Activated CD4-positive, alpha-beta T cell treated with anti-CD3 and anti-CD28 coated beads for 48 hours (primary cell): ENCODE measurements at places on chromosomes 3 and 15.
A peak's percentile ranks its signal among the peaks of the same experiment; 100 is the strongest.

DNA sequence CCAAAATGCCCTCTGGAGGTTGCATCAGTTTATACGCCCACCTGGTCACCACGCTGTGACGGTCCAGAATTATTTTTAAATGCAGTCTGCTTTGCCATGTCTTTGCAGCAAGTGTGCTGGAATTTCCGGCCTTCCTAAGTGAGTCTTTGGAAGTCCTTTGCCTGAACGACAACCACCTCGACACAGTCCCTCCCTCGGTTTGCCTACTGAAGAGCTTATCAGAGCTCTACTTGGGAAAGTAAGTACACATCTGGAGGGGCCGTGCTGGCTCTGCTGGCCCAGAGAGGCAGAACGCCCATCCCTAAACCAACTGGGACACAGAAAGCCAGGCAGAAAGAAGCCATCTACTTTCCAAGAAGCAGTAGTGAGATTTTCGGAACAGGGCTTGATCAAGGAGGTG, 101.8 kb downstream of the LRRK1 start:
- no peak for DNase-seq

- DNase-seq: peak; percentile 67
Observed at GRCh38 chr15:88636050-88636449, 2.8 kb upstream of the ISG20 start.

DNA sequence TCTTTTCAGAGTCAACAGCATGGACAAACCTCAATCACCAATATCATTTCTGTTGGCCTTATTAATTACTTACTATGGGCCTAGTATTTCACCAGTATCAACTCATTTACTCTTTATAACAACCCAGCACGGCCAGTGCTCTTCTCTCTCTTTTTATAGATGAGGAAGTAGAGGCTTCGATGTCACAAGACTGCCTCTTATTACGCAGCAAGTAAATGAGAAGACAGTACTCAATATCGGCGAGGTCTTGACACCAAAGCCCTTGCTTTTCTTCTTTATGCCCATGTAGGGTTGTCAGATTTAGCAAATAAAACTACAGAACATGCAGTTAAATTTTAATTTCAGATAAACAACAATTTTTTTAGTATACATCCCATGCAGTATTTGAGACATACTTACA, 99.0 kb upstream of the KCNMB2 start:
- DNase-seq: no peak

GRCh38 chr3:109210501-109210900, 74.0 kb downstream of the C3orf85 start:
- no peak for DNase-seq

DNA sequence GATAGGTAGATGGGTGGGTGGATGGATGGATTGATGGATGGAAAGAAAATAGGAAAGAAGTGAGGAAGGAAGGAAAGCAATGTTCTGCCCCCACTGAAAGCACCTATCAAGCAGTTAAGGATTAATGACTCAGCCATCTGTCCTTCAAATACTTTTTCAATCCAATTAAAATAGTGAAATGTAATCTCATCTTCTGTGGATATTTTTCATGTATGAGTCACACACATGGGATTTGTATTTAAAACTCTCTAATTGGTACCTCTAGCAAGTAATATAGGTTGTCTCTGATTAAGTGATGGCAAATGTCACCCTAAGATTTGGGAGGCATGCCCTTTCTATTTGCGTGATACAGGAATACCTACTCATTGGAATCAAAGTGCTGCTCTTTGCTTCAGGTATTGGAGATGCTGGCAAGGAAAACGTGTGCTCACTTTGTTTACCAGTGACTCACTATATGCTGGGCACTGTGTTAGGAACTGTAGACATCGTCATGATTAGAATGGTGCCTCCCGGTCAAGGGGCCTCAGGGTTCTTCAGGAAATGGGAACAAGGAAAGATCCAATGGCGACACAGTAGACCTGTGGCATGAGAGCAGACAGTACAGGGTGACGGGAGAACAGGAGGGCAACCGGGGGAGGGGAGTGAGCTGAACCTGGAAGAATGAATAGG, 230.1 kb downstream of the CLSTN2 start:
- DNase-seq: no peak

DNA sequence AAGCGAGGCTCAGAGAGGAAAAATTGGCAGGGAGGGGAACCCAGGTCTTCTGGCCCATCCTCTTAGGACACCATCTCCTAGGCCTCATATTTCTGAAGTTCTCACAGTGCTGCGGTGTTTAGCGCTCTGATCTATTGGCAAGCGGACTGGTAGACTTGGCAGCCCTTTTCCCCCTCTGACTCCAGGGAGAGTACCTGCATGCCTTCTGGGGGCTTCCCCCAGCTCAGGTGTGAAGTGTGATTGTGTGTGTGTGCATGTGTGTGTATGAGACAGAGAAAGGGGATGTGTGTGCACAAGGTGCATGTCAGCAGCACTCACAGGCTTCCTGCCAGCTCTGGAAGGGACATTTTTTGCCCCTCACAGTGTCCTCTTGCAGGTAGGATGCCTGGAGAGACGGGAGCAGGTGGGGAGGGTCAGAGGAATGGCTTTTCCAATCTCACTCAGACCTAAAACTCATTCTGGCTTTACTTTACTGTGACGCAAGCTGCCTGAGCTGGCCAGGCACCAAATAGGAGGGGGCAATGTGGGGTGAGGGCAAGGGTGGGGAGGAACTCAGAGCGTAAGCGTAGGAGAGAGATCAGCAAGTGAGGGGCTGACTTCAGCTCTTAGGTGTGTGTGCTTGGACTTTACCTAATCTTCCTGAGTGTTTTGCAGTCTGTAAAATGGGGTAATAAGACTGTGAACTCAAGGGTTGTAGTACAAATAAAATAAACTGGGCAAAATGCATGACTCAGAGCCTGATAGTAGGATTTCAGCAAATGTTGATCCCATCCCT, 4.0 kb upstream of the IL17RE start:
- no peak for DNase-seq

DNA sequence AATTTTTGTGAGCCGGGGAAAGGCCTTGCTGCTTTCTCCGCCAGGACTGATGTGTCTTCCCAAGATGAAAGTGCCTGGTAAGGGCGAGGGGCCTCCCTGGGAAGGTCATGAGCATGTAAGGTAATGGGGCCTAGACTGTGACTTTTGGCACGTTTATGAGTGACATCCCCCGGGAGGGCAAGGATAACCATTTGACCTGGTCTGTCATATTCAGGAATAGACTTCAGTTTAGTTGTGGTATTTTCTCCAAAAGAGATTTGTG, 631 bp upstream of the CNBP start:
- DNase-seq: peak; percentile 54

DNA sequence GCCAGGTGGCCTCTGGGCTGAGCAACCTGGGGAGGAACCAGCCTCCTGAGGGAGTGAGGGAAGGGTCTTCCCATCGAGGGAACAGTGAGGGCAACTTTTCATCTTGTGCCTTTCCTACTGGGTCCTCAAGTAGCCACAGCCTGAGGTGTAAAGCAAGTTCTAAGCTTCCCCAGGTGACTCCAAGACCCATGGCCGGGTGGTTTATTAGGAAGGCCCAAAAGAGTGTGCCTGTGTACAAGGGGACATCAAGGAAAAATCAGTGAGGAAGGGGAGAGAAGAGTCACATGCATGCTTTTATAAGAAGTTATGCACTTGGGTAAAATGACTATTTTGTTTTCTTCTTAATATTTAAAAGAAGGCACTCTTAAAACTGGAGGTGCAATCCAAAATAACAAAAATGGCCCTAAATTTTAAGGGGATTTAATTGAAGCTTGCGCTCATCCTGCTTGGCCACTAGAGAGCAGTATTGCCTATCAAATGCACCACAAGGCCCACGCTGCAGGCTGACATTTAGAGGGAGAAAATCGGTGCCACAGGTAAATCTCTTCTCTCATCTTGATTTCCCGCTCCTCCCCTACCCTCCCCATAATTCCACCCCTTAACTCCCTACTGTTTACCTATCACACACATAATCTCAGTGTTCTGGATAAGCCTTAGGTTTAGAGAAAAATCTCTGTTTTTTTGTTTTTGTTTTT, 6.7 kb downstream of the NANOGP8 start:
- DNase-seq: peak; percentile 48

- DNase-seq: no peak
Observed at GRCh38 chr15:49290191-49290590, 120.1 kb downstream of the GALK2 start.

- no peak for DNase-seq
Observed at GRCh38 chr3:62601238-62602070, 228.1 kb upstream of the FEZF2 start.

GRCh38 chr3:177973241-177973840, 562.9 kb upstream of the KCNMB2 start:
- DNase-seq: no peak

GRCh38 chr3:33115024-33115768, 1.4 kb downstream of the CRTAP start:
- DNase-seq: no peak

- peak; percentile 55 for DNase-seq
Observed at GRCh38 chr15:78195735-78196201, 38.6 kb downstream of the ACSBG1 start.
